ENCODE measurements at places on chromosomes 2 and 18.

DNA sequence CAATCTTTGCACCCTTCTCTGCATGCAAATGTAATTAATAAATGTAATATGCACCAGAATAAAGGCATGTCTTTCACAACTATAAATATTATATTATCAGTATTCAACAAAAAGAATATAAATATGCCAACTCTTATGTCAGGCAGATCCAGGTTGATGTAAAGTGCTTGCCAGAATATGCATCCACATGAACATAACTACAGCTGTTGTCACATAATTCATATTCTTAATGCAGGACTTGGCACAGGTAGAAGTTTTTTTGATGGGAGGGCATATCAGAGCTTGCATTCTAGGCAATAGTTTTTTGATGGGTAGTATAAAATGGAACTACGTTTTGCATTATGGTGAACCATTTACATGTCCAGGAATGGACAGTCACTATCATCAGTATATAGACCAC lies 544.3 kb downstream of the ZNF804A start:
- DNase-seq = no peak

- no peak for DNase-seq
Measured at GRCh38 chr2:176072292-176072669, 11.5 kb downstream of the EVX2 start.

DNA sequence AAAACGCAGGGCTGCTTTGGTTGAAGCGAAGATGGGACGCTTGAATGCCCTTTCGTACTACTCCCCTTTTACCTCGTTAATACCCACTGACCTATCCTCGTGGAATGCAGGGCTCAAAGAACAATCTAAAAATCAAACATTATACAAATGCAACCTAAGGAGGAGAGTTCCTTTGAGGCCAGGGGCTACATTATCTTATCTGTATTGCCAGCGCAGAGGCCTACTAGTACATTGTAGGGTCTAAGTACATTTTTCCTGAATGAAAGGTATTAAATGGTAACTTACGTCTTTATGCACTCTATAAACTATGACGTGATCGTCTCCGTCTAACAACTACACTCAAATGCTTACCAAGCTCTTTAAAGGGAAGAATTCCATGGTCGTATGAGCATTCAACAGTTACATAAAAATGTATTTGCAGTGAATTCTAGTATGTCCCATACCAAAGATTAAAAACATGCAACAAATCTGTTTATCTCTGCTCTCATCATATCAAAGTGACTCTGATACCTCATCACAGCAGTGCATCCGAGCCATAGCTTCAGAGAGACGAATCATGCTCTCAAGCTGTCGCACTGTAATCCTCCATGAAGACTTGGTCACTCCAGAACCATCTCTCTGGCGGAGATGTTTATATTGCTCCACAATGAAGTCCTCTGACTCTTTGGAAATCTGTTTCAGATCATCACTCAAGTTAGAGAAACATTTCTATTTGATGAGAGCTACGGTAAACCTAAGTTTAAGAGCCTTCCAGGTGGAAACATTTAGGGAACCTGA lies 14.1 kb upstream of the LCT start:
- DNase-seq = no peak

GRCh38 chr2:24353973-24354372 lies 6.4 kb downstream of the ITSN2 start:
- no peak for DNase-seq

DNA sequence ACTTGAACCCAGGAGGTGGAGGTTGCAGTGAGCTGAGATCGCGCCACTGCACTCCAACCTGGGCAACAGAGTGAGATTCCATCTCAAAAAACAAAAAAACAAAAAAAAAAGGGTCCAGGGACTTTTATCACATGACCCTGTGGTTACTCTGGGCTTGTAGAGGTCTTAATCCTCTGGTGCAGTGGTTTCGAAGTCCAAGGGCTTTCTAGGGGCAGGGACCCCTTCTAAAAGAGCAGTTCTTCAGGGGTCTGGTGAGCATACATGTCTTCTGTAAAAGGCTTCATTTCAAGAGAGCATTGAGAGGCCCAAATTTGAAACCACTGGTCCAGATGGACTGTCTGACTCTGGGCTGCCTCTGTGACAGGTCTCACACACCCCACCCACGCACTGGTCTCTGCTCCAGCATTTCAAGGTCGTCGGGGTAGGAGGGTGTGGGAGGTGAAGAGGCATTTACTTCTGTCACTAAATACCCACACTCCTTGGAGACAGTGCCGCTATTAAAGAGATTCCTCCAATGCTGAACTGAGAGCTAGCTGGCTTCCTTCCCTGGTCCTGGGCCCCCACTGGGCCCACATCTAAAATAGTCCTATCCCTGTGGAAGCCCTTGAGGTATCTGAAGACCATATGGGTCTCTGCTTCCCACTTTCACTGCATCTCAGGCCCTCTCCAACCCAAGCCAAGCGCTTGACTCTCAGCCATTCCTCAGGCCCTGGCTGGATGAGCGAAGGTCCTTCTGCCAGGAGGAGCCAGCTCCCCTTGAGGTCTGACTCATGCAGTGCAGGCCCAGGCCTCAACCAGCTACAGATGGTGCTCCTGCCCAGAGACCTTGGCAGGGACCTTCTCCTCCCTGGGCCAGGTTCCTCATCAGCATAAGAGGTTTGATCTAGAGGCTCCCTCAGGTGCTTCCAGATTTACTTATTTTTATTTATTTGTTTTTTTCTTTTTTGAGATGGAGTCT lies 44.8 kb downstream of the PAX8 start:
- DNase-seq = no peak

DNA sequence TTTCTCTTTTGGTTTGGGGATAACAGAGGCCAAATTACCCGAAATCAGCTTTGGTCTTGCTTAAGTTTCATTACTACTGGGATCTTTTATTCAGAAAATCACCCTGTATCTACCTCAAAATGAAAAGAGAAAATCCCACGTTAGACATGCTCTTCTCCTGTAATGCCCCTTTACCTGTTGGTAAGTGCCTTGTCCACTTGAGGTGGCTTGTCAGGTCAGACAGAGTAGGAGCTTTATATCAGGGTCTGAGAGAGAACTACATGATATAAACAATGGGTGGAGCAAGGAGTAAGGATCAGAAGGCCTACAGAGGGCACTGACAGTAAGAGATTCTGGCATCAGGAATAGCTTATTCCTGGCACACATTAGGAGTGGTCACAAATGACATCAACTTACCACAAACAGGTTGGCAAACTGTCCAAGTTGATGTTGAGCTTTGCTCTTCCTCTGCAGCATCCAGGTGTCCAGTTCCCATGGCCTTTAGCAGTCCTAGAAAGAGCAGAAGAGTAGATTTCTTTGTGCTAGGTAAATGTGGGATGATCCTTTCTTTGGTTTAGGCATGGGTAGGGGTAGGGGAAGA lies at the start of gene REG1B:
REG1B (minus strand) TSS at position 209 of the 580 bp plus-strand sequence. CDS start 381 bp downstream, outside the sequence.
- no peak for DNase-seq

- no peak for DNase-seq
Measured at GRCh38 chr2:9086465-9086864, 83.0 kb upstream of the MBOAT2 start.

GRCh38 chr2:48457227-48457626 lies 72.7 kb upstream of the STON1 start:
- DNase-seq = no peak

- no peak for DNase-seq
Measured at GRCh38 chr18:76991021-76991688, 141.4 kb downstream of the MBP start.

- DNase-seq = no peak
Measured at GRCh38 chr2:12915787-12916186, 199.1 kb downstream of the TRIB2 start.

DNA sequence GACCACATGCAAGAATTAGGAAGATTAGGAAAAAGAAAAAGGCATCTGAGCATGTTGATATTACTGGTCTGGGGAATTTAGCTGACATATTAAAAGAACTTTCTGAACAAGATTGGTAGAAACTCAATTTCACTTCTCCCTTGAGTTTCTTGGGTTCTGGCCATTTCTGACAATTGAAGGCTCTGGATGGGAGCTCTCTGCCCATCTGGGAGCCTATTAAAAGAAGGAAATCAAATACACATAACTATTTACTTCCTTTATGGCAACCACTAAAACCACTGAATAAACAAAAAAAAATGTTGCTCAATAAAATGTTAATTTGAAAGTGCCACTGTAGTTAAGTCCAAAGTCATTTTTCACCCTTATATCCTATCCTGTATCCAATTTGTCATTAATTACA lies 216.8 kb upstream of the HNMT start:
- no peak for DNase-seq
